ENCODE measurements at places on chromosomes 13 and 19.

- no peak for DNase-seq
These were observed 85.1 kb upstream of the MAB21L1 start for GRCh38 chr13:35561540-35561939.

- DNase-seq = no peak
These were observed 650.8 kb upstream of the PCDH9 start for GRCh38 chr13:67880916-67881315.

DNA sequence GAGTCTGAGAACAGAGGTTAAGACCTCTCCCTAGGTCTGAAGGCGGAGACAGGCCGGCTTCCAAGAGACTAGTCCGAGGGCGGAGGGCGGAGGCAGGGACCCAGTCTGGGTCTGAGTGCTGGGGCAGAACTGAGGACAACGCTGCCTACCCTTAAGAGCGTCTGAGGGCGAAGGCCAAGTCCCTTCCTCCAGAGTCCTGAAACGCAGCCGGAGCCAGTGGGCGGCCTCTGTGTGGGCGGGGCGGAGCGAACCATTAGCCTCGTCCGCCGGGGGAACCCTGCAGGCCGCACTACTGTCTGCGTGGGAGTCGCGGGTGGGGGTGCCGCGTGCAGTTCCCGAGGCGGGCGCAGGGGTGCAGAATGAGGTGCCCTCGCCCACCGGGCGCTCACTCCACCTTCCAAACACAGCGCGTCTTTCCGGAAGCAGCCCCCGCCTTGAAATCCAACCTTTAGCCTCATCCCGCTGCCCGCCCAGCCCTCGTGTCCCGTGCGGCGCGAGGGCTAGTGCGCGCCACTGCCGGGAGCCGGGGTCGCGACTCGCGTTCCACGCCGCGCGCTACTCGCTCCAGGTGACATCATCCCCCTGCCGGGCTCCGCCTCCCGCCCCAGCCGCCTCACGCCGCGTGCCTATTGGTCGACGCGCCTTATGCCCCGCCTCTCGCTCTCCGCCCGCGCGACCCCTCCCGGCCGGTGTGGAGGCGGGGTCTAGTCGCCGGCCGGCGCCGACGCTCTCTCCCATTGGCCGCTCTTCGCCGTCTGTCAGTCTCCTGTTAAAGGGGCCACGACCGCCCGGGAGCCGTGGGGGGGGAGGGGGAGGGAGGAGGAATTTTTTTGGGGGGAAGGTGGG lies at the start of gene C19orf73:
Gene C19orf73 (minus strand): TSS at position 579 of the 846 bp plus-strand sequence. CDS start 121 bp downstream, at position 458.
- peak; percentile 99 for DNase-seq

GRCh38 chr13:51923983-51924539 lies 62.3 kb downstream of the CCDC70 start:
- DNase-seq = no peak

GRCh38 chr13:58446979-58447378 lies 815.4 kb downstream of the PCDH17 start:
- DNase-seq = no peak

DNA sequence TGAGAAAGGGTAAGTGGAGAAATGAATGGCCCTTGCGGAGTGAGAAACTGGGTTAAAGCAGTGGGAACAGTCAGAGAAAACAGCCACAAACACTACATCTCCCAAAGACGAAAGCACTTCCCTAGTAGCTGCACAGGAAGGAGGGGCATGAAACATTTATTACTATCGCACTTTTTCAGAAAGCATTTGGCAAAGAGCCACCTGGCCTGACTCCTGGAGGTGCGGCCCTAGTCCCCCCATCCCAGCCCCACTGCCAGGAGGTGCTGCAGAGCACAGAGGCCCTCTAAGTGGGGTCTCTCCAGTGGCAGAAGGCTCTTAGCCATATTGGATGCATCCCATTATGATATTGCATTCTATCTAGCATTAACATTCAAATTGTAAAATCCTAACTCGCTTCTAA lies 55.8 kb downstream of the MTMR6 start:
- DNase-seq = no peak

DNA sequence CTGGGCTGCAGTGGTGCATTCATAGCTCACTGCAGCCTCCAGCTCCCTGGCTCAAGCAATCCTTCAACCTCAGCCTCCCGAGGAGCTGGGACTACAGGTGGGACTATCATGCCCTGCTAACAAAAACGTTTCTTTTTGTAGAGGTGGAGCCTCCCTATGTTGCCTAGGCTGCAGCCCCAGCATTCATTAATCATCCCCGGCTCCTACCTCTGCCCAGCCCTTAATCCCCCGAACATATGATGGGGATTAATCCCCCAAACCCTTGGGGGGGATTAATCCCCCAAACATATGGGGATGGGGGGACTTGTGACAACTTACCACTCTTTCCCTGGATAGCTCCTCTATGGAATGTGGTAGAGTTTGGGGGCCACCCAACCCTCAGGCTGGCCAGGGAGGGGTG lies 45.9 kb downstream of the SUGP2 start:
- no peak for DNase-seq

- DNase-seq = no peak
These were observed 57.8 kb upstream of the TPP2 start for GRCh38 chr13:102538938-102539337.
